ENCODE measurements at places on chromosomes 6 and 20. TPM values are rescaled to one million over a fixed set of nuclear protein-coding genes. Genes with fewer than 3 reads are reported as not detected.

DNA sequence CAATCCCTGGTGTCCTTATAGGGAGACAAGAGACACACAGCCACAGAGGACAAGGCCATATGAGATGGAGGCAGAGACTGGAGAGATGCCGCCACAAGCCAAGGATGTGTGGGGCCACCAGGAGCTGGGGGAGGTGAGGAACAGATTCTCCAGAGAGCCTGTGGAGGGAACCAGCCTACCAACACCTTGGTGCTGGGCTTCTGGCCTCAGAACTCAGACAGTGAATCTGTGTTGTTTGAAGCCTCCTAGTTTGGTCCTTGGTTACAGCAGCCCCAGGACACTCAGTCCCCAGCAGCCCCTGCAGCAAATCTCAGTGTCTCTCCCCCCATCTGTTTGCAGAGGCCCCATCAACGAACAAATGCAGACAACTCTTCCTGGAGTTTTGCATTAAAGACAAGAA, 73.2 kb upstream of the BHLHE23 start:
- no peak for DNase-seq
- H3K4me3 ChIP-seq, result no peak overlapping the region
- no peaks in the 10 kb centered on the region for H3K36me3 ChIP-seq
- H3K27me3 ChIP-seq, result peaks cover 4% of the 10 kb centered on the region
- no peaks in the 10 kb centered on the region for H3K4me1 ChIP-seq

- no peaks in the 10 kb centered on the region for H3K4me1 ChIP-seq
- H3K27me3 ChIP-seq, result peaks cover 14% of the 10 kb centered on the region
- DNase-seq, result no peak
- H3K36me3 ChIP-seq, result no peaks in the 10 kb centered on the region
Measured at GRCh38 chr6:71388068-71388744, 99.6 kb downstream of the OGFRL1 start.

DNA sequence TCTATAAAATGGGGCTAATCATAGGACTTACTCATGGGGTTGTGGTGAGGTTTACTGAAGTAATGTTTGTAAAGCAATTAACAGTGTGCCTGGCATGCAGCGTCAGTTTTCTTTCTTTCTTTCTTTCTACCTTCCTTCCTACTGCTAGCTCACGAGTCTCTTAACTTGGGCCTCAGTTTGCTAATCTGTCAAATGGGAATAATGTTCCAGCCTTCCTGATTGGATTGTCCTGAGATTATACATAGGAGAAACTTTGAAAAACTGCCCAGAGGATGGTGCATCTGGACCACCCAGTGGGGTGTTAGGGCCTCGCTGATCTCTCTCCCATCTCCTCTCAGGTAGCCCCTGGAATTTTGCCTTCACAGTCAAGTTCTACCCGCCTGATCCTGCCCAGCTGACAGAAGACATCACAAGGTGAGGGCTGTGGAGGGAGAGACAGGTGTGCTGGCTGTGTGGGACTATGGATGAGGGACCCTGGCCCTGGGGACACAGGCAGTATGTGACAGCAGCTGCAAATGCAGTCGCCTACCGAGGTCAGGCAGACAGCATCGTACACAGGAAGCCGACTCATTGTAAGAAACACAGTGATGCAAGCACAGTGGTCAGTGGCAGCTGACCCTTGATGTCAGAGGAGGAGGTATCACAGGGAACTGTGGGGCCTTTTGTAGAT, 27.5 kb downstream of the EPB41L1 start:
- H3K4me3 ChIP-seq, result no peak overlapping the region
- H3K27me3 ChIP-seq, result no peaks in the 10 kb centered on the region
- no peaks in the 10 kb centered on the region for H3K36me3 ChIP-seq
- peak; percentile 43 for DNase-seq
- no peak overlapping the region for H3K27ac ChIP-seq
- peaks cover 7% of the 10 kb centered on the region for H3K4me1 ChIP-seq

- no peaks in the 10 kb centered on the region for H3K27me3 ChIP-seq
- H3K36me3 ChIP-seq, result peaks cover 56% of the 10 kb centered on the region
- DNase-seq, result no peak
- peaks cover 44% of the 10 kb centered on the region for H3K4me1 ChIP-seq
Measured at GRCh38 chr20:3922983-3923339, 33.8 kb downstream of the PANK2 start.

DNA sequence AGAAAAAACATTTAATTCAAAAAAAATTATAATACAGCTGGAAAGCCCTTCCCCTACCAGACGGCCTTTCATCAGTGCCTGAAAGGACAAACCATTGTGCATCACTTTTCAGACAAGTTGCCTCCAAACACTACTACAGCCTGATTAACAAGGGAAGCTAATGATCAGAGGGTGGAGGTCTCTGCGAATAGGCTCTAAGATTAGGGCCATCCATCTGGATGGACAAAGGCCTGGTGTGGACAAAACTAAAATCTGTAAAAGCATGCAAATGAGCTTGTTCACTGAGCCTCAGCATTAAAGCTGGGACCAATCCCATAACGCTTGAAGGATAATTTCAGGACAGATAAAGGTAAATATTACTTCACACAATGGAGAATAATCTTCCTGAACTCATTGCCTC, 228.7 kb upstream of the PLN start:
- H3K4me3 ChIP-seq, result no peak overlapping the region
- H3K36me3 ChIP-seq, result no peaks in the 10 kb centered on the region
- H3K27ac ChIP-seq, result no peak overlapping the region
- H3K27me3 ChIP-seq, result peaks cover 10% of the 10 kb centered on the region
- H3K4me1 ChIP-seq, result no peaks in the 10 kb centered on the region

GRCh38 chr20:63969838-63970713, at the start of gene ZNF512B:
ZNF512B (minus strand) TSS chr20:63969930; CDS start chr20:63967950, 1,980 bp downstream.
- peak within 1 kb of the TSS; percentile 68 for H3K4me3 ChIP-seq
- peaks cover 20% of the 10 kb centered on the region for H3K36me3 ChIP-seq
- DNase-seq, result peak; percentile 61
- H3K4me1 ChIP-seq, result peaks cover 25% of the 10 kb centered on the region
- H3K27ac ChIP-seq, result peak within 1 kb of the TSS; percentile 65

DNA sequence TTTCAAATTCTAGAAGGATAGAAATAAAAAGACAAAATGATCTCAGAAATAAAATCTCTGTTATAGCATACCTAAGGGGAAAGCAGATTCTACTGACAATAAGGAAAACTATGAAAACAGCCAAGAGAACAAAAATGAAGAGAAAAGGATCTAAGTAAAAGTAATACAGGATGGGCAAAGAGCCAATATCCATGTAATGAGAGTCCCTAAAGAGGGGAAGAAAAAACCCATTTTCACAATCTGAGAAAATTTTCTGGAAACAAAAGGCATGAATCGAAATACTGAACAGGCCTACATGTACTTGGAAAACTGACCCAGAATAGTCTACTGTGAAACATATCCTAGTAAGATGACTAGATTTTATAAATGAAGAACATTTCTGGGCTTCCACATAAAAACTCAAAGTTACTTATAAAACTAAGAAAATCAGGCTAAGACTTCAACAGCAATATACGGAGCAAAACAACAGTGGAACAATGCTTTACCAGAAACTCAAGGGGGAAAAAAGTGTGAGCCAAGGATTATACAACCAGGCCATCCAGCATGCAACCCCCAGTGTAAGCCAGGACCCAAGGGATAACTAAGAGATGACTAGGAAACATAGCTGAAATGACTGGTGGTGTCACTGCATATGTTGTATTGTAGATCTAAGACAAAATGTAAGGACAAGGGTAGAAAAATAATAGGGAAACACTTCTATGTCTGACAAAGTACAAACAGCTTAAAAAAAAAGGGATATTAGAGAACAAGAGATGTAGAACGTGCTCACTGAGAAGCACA, 10.2 kb downstream of the NAPB start:
- no peak overlapping the region for H3K27ac ChIP-seq
- peaks cover 16% of the 10 kb centered on the region for H3K36me3 ChIP-seq
- no peak overlapping the region for H3K4me3 ChIP-seq
- H3K27me3 ChIP-seq, result no peaks in the 10 kb centered on the region
- no peak for DNase-seq

DNA sequence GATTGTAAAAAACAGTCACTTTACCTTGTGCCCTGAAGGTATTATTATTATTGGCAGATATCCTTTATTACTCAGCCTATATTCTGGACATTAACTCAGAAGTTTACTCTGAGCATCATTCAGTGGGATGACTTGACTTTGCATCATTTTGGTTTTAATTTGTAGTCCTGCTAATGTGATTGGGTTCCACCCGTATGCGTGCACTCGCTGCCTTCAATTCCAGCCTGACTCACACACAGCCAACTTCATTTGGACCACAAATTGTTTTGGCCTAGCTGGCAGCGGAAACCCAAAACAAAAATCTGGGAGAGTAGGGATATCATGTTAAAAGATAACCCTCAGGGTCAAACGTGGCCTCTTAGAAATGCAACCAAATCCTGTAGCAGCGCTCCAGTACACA, 704.4 kb upstream of the SLC35B3 start:
- no peak overlapping the region for H3K27ac ChIP-seq
- H3K4me3 ChIP-seq, result no peak overlapping the region
- no peaks in the 10 kb centered on the region for H3K36me3 ChIP-seq
- no peak for DNase-seq
- no peaks in the 10 kb centered on the region for H3K4me1 ChIP-seq

DNA sequence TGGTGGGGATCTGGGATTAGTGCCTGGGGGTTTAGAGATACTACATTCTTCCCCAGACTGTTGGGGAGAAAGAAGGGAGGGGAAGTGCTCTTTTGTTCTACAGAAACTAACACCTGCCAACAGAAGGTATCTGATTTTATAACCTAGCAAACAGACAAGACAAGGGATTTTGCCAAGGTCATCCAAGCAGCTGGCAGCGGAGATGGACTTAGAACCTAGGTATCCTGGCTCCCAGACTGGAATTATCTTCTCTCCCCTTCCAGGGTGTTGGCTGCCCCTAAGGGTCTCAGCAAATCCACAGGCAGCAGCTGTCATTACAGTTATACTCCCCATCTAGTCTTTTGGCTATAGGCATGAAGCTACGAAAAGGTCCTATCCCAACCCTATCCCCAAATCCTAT, 8.4 kb downstream of the SDC4 start:
- peaks cover 16% of the 10 kb centered on the region for H3K4me1 ChIP-seq
- no peak overlapping the region for H3K27ac ChIP-seq
- no peak overlapping the region for H3K4me3 ChIP-seq
- no peaks in the 10 kb centered on the region for H3K36me3 ChIP-seq

PRDM1 gene
- total RNA-seq, result 97.1 TPM

VNN1 gene
- total RNA-seq, result not detected

All from activated CD8-positive, alpha-beta memory T cell treated with anti-CD3 and anti-CD28 coated beads, Interleukin-2, amount 10 ng/mL, durations not matched to agents 7 days and 5 days (primary cell).